ENCODE measurements at places on chromosomes 2 and 18. TPM values are rescaled to one million over a fixed set of nuclear protein-coding genes. Genes with fewer than 3 reads are reported as not detected.

- DNase-seq: no peak
- no peak overlapping the region for H3K4me3 ChIP-seq
- no peak overlapping the region for H3K27ac ChIP-seq
Measured at GRCh38 chr2:215699018-215699417, 263.1 kb upstream of the FN1 start.

Gene CCDC68
- 10.6 TPM for total RNA-seq

Gene CROCC2
- total RNA-seq: 5.6 TPM

GRCh38 chr2:5696945-5697521 is 4.8 kb downstream of the SOX11 start:
- no peak overlapping the region for H3K4me3 ChIP-seq
- H3K36me3 ChIP-seq: no peaks in the 10 kb centered on the region
- no peaks in the 10 kb centered on the region for H3K27me3 ChIP-seq

Gene GALR1
- not detected for total RNA-seq

Gene CLEC4F
- total RNA-seq: 0.31 TPM

- no peak for DNase-seq
- H3K27ac ChIP-seq: no peak overlapping the region
- H3K4me1 ChIP-seq: no peaks in the 10 kb centered on the region
- no peaks in the 10 kb centered on the region for H3K27me3 ChIP-seq
- no peak overlapping the region for H3K4me3 ChIP-seq
Measured at GRCh38 chr2:15804246-15804619, 136.1 kb upstream of the MYCN start.

DNA sequence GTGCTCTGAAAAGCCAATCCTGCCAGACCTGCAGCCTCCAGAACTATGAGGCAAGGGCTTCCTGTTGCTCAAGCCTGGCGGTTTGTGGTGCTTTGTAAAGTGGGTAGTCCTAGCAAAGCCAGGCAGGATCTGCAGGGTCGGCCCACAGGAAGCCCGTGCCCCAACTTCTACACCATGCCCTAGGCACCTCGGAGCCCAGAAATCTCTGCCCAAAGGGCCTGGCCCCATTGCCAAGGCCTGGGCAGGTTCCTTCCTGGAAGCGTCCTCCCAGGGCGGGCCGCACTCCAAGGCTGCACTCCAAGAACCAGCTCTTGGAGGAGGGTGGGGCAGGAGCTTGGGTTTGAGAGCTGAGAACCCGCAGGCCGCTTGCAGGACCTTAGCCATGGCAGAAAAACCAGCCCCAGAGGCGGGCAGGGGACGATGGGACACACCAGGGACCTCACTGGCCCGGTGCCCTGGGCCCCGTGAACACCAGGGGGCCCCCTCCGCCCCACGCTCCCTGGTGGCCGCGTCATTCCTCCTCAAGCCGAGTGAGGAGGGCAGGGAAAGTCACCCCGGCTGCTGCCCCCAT is 37.2 kb upstream of the ID2 start:
- no peak overlapping the region for H3K4me3 ChIP-seq
- DNase-seq: no peak
- no peaks in the 10 kb centered on the region for H3K27me3 ChIP-seq
- no peaks in the 10 kb centered on the region for H3K36me3 ChIP-seq
- no peak overlapping the region for H3K27ac ChIP-seq

DNA sequence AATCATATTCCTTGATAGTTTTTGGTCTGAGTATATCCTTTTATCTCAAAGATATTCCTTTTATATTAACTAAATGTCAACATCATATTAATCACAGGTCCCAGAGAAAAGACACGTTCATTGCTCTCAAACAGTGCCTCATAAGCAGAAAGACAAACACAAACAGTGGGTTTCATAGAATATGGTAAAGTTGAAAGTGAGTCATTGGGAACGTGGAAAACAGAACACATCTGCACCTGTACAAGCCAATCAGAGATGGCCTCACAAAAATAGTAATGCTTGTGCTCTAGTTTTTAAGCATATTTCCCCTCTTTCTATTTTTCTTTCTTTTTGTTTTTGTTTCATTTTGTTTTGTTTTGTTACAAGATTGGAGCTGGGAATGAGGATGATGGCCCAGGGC is 328.4 kb upstream of the MAP2 start:
- H3K4me3 ChIP-seq: no peak overlapping the region
- no peak for DNase-seq
- H3K4me1 ChIP-seq: no peaks in the 10 kb centered on the region

Gene IL1R2
- 119 TPM for total RNA-seq

DNA sequence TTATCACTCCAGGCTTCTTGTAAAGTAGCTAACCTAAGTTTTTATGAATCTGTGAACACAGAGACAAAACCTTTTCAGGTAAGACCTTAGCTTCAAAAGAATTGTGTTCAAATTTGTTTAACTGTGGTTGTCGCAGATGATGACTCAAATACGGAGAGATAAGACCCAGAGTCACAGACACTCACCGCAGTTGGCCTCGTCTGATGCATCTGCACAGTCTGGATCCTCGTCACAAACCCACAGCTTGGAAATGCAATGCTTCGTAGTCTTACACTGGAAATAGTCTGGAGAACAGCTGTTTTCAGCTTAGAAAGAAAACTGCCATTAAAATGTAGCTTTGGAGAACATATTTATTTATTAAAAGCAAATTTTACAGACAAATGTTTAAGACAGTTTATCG is 1662.1 kb upstream of the NXPH2 start:
- H3K4me3 ChIP-seq: no peak overlapping the region
- H3K36me3 ChIP-seq: no peaks in the 10 kb centered on the region
- no peak for DNase-seq
- H3K27ac ChIP-seq: no peak overlapping the region
- no peaks in the 10 kb centered on the region for H3K27me3 ChIP-seq

DNA sequence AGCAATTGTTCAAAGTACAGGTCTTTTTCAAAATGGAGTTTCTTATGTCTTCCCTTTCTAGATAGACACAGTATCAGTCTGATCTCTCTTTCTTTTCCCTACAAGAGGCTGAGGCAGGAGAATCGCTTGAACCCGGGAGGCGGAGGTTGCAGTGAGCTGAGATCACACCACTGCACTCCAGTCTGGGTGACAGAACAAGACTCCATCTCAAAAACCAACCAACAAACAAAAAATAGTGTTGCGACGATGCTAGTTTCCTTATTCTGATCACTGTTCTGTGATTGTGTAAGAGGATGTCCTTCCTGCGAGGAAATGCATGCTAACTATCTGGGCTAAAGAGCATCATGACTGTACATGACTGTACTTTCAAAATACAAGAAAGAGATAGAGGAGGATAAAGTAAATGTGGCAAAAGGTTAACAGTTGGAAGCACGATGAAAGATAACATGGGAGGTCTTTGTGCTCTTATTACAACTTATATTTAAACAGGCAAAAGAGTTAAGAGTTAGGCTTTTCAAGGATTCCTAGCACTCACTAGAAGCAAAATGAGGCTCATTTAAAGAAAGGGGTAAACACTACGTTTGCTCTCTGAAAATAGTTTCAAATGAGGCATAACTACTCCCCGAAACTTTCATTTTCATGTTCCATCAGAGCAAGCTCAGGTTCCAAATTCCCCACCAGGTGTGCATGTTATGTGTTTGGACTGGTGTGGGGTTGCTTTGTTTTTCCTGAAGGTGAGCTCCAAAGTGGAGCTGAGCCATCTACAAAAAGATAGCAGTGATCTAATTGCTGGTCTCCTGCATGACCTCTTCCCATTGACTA is 23.8 kb downstream of the SOWAHC start:
- H3K4me3 ChIP-seq: no peak overlapping the region
- H3K27me3 ChIP-seq: no peaks in the 10 kb centered on the region
- no peak for DNase-seq
- H3K36me3 ChIP-seq: no peaks in the 10 kb centered on the region

Gene LOXL3
- 5.9 TPM for total RNA-seq

GRCh38 chr2:45342-46130 is 769 bp downstream of the FAM110C start:
- H3K4me1 ChIP-seq: peaks cover 16% of the 10 kb centered on the region
- H3K36me3 ChIP-seq: no peaks in the 10 kb centered on the region
- peak; percentile 34 for DNase-seq
- H3K27ac ChIP-seq: peak overlapping the region; percentile 17
- no peaks in the 10 kb centered on the region for H3K27me3 ChIP-seq

Gene TUBA3E
- total RNA-seq: not detected

- no peaks in the 10 kb centered on the region for H3K36me3 ChIP-seq
- no peaks in the 10 kb centered on the region for H3K27me3 ChIP-seq
- H3K4me1 ChIP-seq: peaks cover 18% of the 10 kb centered on the region
- peak overlapping the region; percentile 88 for H3K27ac ChIP-seq
Measured at GRCh38 chr2:20579866-20580265, 71.0 kb downstream of the HS1BP3 start.

GRCh38 chr18:74841248-74841647 is 243.6 kb downstream of the ZNF407 start:
- no peak overlapping the region for H3K4me3 ChIP-seq
- no peaks in the 10 kb centered on the region for H3K27me3 ChIP-seq
- no peak overlapping the region for H3K27ac ChIP-seq
- DNase-seq: no peak
- no peaks in the 10 kb centered on the region for H3K36me3 ChIP-seq

DNA sequence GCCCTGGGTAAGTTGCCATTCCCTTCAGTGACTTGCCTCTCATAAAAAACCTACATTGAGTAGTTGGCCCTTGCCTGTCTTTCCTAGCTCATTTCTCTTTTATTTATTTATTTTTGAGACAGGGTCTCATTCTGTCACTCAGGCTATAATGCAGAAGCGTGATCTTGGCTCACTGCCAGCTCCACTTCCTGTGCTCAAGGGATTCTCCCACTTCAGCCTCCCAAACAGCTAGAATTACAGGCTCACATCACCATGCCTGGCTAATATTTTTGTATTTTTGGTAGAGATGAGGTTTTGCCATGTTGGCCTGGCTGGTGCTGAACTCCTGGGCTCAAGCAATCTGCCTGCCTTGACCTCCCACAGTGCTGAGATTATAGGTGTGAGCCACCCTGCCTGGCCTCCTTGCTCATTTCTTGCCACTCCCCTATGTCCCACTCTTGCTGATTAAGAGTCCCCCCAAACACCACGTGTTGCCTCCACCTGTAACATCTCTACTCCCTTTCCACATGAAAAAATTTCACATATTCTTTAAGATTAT is 12.6 kb downstream of the EVA1A start:
- no peak overlapping the region for H3K27ac ChIP-seq
- no peaks in the 10 kb centered on the region for H3K27me3 ChIP-seq
- H3K4me3 ChIP-seq: no peak overlapping the region

DNA sequence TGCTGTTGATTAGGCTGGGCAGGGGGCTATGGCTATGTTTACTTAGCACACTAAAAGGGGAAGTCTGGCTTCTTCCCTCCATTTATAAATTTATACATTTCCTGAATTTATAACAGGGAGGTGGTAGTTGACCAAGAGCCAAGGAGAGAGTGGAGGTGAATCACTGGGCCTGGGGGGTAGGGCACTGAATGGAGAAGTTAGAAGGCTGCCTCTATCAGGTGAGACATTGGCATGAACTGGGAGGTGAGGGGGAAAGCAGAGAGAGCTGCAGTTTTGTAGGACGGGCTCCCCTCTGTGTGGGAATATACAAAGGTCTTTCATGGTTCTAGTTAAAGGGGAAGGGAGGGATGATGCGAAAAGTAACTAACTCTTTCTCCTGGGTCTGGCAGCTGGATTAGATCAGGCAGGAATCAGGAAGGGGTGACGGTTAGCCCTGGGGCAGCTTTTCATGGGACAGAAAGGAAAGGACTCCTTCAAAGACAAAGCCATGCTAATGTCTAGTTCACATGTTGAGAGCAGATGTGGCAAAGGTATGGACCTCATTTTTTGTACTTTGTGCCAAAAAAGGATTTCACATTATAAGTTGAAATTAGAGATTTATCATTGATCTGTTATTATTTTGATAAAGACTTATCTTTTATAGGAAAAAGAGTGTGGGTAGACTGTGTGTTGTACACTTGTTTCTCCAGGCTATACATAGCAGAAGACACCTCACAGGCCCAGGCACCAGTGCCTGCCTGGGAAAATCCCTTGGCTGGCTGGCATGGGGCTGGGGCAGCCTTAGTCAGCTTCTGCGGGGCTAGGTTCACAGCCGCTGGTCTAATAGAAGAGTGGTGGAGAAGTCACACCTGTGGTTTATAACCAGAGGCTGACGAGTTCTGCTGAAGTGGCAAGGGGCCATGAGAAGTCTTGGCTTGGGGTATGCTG is 158.7 kb downstream of the CLIP4 start:
- no peaks in the 10 kb centered on the region for H3K36me3 ChIP-seq
- peaks cover 3% of the 10 kb centered on the region for H3K4me1 ChIP-seq
- H3K4me3 ChIP-seq: no peak overlapping the region
- no peak overlapping the region for H3K27ac ChIP-seq

DNA sequence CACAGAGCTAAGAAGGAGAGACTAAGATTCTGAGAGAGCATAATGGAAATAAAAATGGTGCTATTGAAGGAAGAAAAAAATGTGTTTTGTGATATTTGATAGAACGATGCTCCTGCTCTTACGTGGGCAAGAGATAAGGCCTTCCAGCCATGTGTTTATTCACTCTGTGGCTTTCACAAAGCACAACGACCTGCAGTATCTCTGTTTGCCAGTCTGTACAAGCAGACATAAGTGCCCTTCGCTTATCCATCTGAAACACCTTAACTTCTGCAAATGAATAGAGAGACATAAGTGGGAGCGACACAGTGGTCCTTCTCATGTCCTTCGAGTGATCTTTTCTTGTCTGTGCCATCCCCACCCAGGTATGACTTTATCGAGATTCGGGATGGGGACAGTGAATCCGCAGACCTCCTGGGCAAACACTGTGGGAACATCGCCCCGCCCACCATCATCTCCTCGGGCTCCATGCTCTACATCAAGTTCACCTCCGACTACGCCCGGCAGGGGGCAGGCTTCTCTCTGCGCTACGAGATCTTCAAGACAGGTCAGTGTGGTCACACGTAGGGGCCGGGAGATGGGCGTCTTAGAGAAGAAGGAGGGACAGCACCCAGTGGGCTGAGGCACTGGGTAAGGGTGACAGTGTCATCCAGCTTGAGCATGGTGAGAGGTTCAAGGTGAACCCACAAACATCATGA is 33.7 kb downstream of the NRP2 start:
- H3K27ac ChIP-seq: no peak overlapping the region
- H3K27me3 ChIP-seq: no peaks in the 10 kb centered on the region
- H3K36me3 ChIP-seq: peaks cover 1% of the 10 kb centered on the region
- H3K4me3 ChIP-seq: no peak overlapping the region
- H3K4me1 ChIP-seq: peaks cover 17% of the 10 kb centered on the region
- DNase-seq: no peak

DNA sequence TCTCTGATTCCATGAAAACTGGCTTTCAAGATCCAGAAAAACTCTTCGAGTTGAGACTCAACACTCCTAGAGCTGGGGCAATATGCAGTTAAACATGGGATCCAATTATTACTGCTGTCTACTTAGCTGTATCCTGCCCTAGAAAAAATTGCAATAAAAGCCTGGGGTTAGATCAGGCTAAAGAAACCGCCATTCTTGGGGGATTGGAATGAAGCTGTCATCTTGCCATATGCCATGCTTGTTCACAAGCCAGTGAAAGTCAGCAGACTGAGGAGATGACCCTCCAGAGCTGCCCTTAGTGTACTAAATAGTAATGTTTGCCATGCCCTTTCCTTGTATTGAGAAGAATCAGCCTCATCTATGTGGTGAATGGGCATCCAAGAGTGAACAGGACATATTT is 30.9 kb upstream of the CYP26B1 start:
- H3K36me3 ChIP-seq: peaks cover 10% of the 10 kb centered on the region
- H3K27me3 ChIP-seq: no peaks in the 10 kb centered on the region
- DNase-seq: no peak
- H3K27ac ChIP-seq: no peak overlapping the region
- H3K4me3 ChIP-seq: no peak overlapping the region
- no peaks in the 10 kb centered on the region for H3K4me1 ChIP-seq

All from lung (tissue), 17 donors.